NCI-H2107 (cell line): ENCODE measurements at places on chromosomes 1 and 21.

- DNase-seq, result no peak
Observed at GRCh38 chr1:161082996-161083747, 6.2 kb downstream of the NECTIN4 start.

- no peak for DNase-seq
Observed at GRCh38 chr1:43913666-43914360, 19.8 kb upstream of the ARTN start.

DNA sequence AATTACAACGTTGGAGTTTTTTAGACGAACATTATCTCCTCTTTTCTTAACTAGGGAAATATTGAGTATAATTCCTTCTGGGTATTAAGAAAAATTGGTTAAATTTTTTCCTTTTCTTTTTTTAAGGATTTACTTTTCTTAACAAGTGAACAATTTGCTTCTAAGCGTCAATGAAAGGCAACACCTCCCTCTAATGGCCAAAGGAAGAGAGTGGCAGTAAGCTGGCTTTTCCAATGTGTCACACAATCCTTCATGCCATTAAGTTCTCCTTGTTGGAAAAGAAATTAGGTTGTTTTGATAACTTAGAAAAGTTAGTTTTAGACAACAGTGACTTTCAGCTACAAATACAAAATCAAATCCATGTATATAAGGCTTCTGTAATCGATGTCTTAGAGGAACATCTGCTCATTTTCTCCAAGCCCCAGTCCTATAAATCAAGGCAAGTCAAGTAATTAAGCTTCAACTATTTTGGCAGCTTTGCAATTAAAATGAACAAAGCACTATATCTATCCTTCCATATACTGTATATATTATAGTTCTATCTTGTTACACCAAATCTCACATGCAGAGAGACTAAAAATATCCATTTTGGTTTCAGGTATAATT, 62.8 kb downstream of the EDEM3 start:
- no peak for DNase-seq

- DNase-seq, result peak; percentile 69
Observed at GRCh38 chr1:181189691-181190363, 101.3 kb downstream of the IER5 start.

- DNase-seq, result no peak
Observed at GRCh38 chr1:69502991-69503390, 64.7 kb upstream of the LRRC7 start.

- DNase-seq, result no peak
Observed at GRCh38 chr1:67647036-67647798, 37.8 kb upstream of the GADD45A start.

DNA sequence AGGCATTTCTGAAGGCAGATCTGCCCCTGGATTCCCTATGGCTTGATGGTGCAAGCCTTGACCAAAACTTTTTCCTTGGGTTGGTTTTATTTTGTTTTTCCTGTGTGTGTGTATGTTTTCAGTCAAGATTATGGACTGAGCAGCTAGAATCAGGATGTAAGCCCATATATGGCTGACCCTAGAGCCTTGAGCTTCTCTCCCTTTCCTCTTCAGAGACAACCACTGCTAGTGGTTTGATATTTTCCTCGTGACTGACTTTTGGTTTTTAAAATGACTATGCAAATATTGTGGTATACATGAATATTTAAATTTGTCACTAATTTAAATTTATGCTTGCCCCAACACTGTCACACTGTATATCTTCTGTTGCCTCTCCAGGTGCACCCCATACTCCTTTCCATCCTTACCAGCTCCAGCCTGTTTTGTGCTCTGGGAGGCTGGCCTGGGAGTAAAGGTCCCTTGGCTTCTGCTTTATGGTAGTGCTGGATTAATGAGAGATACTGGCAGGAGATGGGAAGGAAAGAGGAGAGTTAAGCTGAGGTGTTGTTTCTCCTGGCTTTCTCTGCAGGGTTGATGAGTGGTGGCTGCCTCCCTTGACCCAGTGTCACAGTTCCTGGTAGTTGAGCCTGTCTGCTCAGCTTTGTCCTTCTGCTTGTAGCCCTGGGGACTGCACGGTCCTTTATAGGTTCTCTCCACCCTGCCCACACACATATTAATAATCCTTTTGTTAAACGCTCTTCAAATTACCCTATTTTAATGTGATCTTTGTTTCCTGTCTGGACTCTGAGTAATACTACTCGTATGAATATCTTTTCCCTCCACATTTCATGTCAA, 44.4 kb downstream of the RWDD3 start:
- no peak for DNase-seq

- no peak for DNase-seq
Observed at GRCh38 chr21:32693581-32693980, 34.2 kb downstream of the SYNJ1 start.

GRCh38 chr1:168792142-168792541, 63.1 kb upstream of the DPT start:
- DNase-seq, result no peak

DNA sequence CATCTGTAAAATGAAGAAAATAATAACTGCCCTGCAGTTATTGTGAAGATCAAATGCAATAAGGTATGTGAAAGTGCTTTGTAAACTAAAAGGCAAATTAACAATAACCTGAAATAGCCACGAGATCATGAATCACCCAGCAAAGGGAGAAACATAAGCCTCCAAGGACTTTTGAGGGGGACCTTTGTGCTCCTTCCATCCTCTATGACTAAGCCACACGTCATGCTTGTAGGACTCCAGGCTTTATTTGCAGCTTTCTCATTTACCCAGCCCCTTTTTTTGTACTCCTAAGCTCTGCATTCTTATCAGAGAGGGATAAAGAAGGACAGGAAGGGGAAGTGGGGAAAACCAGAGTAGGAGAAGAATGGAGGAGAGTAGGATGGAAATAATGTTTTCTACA, 115.1 kb downstream of the PROX1 start:
- DNase-seq, result no peak

DNA sequence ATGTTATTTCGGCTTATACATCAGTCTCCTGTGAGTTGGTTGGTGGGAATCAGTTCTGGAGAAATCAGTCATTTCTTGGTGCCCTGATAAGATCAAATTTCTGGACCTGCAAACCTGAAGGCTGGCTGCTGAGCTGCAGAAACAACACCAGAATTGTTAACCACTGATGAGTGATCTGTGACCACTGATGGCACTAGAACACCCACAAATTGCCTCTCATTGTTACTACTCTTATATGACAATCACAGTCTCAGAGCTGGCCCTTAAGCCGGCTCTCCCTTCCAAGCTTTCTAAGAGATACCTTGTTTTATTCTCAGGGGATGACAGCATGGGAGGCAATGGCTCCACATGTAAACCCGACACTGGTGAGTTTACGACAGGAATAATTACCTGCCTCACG, 1.9 kb downstream of the C1orf162 start:
- DNase-seq, result peak; percentile 51

- no peak for DNase-seq
Observed at GRCh38 chr1:74579425-74579824, 67.0 kb upstream of the LRRC53 start.

DNA sequence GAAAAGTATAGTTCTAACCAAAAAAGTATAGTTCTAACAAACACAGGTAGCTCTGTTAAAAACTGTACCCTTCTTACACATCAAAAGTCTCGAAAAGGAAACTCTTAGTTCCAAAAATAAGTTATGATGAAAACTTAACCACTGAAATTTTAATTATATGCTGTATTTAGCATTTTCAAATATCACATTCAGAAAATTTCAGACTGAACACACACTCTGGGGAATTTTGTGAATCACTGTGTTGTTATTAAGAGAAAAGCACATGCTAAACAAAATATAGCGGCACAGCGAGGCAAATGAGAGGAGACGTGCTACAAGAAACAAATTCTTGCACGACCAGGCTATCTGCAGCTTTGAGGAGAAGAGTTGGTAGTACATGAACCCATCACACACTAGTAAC, 30.4 kb downstream of the VAV3 start:
- DNase-seq, result no peak

DNA sequence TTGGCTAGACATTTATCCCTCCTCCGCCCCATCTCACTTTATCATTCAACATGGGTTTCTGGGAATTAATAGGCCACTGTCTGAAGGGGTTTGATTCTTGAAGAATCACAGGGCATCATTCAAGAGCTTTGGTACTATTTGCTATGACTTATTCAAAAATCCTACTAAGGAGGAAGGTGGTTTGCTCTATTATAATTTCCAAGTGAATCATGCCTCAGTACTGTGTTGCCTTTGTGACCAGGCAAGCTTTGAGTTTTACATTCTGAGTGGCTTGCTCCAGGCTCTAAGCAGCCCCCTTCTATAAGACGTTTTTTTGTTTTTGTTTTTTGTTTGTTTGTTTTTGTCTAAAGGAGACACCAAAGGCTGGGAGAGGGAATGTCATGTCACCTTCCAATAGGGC, 2.6 kb downstream of the C1orf21 start:
- no peak for DNase-seq

- DNase-seq, result peak; percentile 98
Observed at GRCh38 chr1:24289937-24290595, 29.1 kb upstream of the GRHL3 start.

GRCh38 chr1:47351305-47351704, 17.7 kb downstream of the CMPK1 start:
- DNase-seq, result no peak

- no peak for DNase-seq
Observed at GRCh38 chr1:11533790-11534787, 55.1 kb downstream of the DISP3 start.

DNA sequence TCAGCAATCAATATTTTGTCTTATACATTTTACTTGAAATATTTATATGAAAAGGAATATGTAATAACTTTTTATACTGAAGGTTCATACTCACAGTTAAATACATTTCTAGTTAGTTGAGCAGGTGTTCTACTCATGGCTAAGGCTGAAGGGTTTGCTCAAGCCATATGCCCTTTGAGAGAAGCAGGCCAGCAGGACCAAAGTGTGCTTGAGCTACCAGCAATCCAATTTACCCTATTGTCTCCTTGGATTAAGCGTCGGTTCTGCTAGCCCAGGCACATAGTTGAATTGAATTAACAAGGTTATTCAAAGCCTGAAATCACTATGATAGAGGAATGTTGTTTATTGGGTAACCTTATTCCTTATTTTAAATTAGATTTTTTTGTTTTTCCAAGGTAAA, 151.5 kb upstream of the BACE2 start:
- no peak for DNase-seq

DNA sequence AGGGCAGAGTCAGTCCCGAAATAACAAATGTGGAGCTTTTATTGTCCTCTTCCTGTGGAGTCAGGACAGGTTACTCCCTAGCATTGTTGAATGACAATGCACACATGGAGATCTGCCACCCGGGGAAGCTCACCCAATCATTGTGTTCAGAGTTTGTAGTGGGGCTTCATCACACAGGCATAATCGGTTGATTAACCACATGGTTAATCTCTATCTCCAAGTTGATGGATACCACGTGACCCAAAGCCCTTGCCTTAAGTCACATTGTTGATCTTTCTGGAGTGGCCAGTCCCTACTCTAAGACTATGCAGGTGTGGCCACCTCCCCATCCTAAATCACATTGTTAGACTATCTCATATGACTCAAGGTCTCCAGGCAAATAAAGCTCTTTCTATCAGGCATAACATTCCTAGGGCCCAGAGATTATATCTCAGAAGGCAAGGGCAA, 2.6 kb upstream of the C1orf141 start:
- no peak for DNase-seq

DNA sequence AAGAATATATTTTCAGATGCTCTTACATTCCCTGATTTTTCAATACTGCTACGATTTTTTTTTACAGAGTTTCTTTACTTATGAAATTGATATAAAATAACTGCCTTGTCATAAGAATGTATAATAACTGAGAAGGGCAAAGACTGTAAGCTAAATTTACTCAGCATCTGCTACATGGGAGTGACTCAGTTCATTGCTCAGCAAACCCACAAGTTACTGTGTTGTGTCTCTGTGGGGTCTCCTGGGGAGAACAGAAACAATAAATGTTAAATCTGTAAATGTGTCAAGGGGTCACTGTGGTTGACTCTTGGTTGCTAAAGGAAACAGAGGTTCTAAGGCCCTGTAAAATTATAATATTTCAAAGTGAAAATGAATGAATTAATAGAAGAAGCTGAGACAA, 210.3 kb upstream of the CACYBP start:
- DNase-seq, result no peak

- DNase-seq, result no peak
Observed at GRCh38 chr1:170555370-170555769, 23.4 kb downstream of the GORAB start.

DNA sequence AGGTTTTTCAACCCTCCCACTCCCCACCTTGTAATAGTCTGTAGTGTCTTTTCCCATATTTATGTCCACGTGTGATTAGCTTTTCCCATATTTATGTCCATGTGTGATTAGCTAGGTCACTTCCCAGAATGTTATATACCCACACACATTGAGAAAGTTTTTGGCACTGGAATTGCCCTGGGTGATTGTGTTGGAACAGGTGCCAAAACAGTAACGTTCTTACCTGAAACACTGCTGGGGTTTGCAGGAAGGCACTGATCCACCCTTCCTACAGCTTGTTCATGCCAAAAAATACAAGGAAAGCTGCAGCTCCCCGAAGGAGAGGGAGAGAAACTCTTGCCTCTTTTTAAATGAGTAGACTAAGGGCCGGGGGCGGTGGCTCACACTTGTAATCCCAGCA, 68.0 kb upstream of the CXADR start:
- DNase-seq, result no peak

- DNase-seq, result no peak
Observed at GRCh38 chr1:82836213-82836972, 1035.7 kb downstream of the ADGRL2 start.
